Right renal pelvis (tissue), 4 donors: ENCODE measurements at places on chromosomes 2 and 18.

- no peak for DNase-seq
Observed at GRCh38 chr18:79552696-79553095, 126.9 kb upstream of the CTDP1 start.

GRCh38 chr2:68336192-68336591, 16.4 kb upstream of the CNRIP1 start:
- DNase-seq, result no peak

GRCh38 chr2:158733430-158733755, 61.7 kb upstream of the DAPL1 start:
- no peak for DNase-seq

GRCh38 chr2:229231885-229232284, 39.2 kb downstream of the PID1 start:
- no peak for DNase-seq

- no peak for DNase-seq
Observed at GRCh38 chr2:152657043-152657442, 60.2 kb downstream of the PRPF40A start.

GRCh38 chr2:85551698-85552678, 9.3 kb downstream of the GGCX start:
- DNase-seq, result peak; percentile 67

DNA sequence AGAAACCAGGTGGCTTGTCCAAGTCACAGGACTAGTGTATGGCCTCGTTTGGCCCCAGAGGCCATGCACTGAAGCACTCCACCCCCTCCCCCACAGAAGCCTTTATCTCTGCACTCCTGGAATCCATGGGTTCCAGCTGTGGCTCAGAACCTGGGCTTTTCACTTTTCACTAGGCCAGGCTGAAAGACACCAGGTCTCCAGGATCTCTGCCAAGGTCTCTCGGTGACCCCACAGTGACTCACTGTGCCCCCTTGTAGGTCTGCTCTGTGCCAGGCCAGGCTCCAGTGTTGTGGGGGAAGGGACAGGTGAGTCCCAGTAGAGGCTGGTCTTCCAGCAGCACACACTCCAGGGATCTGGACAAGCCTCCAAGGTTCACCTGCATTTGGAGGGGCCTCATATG, 31.0 kb upstream of the GLI2 start:
- no peak for DNase-seq

GRCh38 chr18:54161267-54161666, 63.2 kb downstream of the MBD2 start:
- DNase-seq, result no peak

- DNase-seq, result no peak
Observed at GRCh38 chr18:13036622-13037320, 45.6 kb downstream of the CEP192 start.
